Upper lobe of left lung (tissue), 6 donors: ENCODE measurements at places on chromosomes 3 and 15. TPM values are rescaled to one million over a fixed set of nuclear protein-coding genes. Genes with fewer than 3 reads are reported as not detected.

DNA sequence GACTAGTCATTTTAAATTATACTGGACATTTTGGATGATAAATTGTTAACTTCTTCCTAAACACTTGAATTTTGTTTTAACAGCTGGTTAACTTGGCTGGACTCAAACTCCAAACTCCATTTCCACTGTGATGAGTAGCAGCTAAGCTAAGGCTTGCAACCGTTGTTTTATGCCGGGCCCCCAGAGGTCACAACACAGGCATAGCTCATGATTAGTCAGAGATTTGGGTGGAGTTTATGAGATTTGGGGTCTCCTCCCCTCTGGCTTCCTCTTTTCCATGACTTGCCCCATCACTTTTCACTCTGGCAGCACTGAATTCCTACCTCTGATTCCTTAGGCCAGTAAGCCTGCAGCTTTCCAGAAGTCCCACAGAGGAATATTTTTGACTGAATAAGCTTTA lies 12.8 kb downstream of the THAP10 start:
- DNase-seq: no peak

- peak; percentile 38 for DNase-seq
These were observed at the start of gene SCG5 for GRCh38 chr15:32641517-32642059. Gene SCG5 (plus strand): TSS chr15:32641710. CDS start chr15:32643593, 1,883 bp downstream.

GRCh38 chr3:183114384-183115178 lies 15.3 kb upstream of the MCCC1 start:
- no peak for DNase-seq

GRCh38 chr15:38532728-38533127 lies 31.9 kb downstream of the RASGRP1 start:
- DNase-seq: no peak

GRCh38 chr3:113140876-113141275 lies 70.5 kb upstream of the BOC start:
- DNase-seq: no peak

DNA sequence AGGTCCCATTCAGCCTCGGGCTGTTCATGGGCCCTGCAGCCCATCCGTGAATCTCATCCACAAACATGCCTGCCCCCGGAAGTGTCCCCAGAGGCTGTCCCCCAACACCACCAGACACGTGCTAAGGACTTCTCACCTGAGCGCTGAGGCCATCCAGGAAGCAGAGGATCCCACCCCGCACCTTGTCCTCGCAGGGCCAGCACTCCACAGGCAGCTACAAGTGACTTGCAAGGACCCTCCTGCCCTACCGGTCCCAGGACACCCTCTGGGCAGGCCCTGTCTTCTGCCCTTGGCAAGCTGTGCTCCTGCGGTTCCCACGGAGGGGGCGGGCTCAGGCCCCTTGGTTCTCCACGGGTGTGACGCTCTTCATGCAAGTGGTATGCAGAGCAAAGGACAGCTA lies 146.0 kb downstream of the NUP210 start:
- DNase-seq: no peak

- no peak for DNase-seq
These were observed 253.5 kb downstream of the SHQ1 start for GRCh38 chr3:72594615-72595215.

- no peak for DNase-seq
These were observed 42.9 kb upstream of the APH1B start for GRCh38 chr15:63234451-63234870.

- no peak for DNase-seq
These were observed 73.6 kb downstream of the ADCY5 start for GRCh38 chr3:123375014-123375940.

- no peak for DNase-seq
These were observed 22.7 kb upstream of the ATP1B3 start for GRCh38 chr3:141853629-141854168.

Gene APOD
- 53.5 TPM for total RNA-seq

Gene STAB1
- total RNA-seq: 259 TPM

Gene TTC14
- 99.6 TPM for total RNA-seq
